Kasumi-1 (cell line): ENCODE measurements at places on chromosomes 4 and X.

DNA sequence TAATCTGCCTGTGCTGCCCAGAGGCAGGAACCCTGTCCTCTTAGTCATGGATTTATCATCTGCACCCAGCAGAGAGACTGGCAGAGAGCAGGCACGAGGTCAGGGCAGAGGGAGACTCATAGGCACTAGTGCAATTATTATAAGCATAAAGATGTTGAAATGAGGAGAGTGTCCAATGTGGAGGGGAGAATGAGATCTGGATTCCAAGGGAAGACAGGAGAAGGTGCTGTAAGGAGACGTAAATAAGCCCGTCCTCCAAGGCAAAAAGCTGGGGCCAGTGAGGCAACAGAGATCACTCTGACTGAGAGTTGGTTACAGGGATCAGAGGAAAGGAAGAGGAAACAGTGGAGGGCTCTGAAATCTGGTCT, 406.2 kb downstream of the MAPK10 start:
- no peak for DNase-seq

DNA sequence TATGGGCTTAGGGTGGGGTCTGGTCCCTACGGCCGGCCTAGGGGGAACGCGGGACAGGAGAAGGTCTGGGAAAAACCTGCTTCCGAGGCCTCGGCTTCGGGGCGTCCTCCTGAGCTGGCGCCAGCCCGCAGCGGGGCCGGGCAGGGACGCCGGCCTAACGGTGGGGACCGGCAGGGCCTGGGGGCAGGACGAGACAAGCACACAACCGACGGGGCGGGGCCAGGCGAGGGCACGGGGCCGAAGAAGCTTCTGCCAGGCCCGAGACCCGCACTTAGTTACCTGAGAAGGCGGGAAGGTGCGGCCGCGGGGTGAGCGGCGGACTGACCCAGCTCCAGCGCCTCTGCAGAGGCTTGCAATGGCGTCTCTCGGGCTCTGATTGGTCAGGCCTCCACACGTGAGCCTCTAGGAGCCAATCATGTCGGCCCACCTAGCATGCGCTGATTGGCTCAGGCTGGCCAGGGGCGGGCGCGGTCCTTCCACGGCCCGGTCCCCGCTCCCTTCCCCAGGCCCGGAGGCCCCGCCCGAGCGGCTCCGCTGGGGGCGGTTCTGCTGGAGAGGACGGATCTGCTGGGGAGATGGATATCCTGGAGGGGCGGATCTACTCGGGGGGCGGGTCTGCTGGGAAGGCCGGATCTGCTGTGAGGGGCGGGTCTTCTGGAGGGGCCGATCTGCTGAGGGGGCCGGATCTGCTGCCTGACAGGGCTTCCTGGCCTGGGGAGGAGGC, 44.3 kb downstream of the CPLX1 start:
- peak; percentile 96 for DNase-seq

DNA sequence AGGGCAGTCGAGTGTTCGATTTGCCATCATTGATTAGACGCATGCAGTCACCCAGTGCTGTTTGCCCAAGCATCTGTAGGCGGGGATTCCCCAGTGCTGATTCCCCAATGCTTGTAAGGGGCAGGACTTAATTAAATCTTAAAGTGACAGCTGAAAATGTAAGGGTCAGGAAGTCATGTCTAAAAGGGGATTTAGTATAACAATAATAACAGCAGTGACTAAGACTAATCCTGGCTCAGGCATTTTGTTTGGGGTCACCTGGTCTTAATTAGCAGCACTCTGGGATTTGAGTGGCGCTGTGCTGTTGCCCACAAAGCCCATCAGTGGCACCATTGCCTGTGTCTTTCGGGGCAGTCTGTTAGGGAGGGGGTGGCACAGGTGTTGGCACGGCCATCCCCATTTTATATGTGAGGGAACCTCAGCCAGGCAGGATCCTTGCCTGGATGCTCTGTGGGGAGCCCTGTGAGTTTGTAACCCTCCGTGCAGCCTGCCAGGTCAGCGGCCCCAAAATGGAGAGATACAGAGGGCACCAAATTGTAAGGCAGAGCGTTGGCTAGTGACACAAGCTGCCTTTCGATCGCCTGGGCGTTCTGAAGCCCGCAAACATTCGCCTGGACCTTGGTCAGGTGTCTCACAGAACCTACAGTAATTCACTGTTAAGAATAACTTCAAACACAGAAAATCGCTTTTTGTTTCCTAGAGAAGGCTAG, 146.7 kb downstream of the TBL1X start:
- no peak for DNase-seq

GRCh38 chr4:752196-752861, 46.7 kb downstream of the PCGF3 start:
- DNase-seq, result peak; percentile 21

DNA sequence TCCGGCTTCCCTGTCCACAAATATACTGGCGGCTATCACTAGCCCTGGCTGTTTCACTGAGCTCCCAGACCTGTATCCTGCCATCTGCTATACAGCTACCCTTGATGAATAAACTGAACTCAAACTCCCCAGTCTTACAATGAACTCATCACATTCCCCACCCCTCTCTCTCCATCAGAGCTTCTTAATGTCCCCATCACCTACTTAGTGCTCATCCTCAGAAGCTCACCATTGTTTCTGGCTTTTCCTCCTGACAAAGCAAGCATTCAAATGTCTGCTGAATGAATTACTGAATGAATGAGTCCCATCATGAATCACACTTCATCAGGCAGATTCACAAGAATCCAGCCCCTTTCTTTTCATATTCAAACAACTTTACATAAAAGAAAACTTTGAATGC, 5.7 kb upstream of the DGAT2L6 start:
- no peak for DNase-seq

DNA sequence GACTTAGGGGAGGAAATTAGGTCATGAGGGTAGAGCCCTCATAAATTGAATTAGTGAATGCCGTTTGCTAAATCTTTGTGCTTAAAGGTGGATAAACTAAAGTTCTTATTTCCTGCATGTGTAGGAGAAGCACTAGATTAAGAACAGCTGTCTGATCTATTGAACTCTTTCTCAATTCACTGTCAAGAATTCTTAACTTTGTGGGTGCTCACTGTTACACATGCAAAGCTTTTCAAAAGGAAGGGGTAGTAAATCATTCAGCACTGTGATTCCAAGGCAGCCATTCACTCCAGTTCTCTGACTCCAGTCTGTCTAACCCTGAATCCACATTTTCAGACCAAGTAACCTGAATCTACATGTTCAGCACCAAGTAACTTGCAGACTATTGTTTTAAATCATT, 1520.1 kb downstream of the PCDH18 start:
- DNase-seq, result no peak
